H54 (cell line): ENCODE measurements at places on chromosomes 1 and 21.

DNA sequence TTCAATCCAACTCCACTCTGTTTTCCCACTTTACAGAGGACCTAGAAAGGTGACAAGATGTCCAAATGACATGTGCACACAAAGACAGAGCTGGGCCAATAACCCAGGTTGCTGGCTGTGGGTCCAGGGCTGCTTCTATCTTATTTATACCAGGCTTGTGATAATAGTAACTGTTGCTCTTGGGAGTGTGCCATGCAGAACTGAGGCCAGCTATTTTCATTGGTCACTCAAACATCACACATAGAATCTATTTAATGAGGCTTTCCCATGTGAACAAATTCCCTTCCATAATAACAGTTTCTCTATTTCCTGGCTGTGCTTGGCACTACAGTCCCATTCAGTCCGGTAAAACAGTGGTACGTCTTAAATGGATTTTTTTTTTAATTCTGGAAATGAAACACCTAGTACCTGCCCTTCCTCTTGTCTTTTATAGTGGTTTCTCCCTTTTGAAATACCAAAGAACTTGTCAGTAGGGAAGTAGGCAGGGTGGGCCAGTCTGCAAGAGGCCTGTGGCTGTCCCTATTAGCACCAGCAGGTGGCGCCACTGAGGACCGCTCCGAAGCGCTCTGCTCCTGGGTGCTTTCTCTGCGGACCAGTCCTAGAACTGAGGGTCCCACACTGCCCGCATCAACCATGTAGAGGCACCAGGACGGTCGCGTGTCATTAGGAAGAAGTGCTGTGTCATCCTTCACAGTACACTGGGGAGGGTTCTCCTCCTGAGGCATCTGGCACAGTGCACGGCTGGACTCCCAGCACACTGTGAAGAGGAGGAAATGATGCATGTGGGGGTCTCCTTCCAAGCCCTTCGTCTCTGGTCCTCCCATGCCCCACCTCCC lies 52.1 kb downstream of the GPR161 start:
- no peak for DNase-seq

GRCh38 chr1:19374083-19374801 lies 62.1 kb downstream of the SLC66A1 start:
- DNase-seq = no peak

DNA sequence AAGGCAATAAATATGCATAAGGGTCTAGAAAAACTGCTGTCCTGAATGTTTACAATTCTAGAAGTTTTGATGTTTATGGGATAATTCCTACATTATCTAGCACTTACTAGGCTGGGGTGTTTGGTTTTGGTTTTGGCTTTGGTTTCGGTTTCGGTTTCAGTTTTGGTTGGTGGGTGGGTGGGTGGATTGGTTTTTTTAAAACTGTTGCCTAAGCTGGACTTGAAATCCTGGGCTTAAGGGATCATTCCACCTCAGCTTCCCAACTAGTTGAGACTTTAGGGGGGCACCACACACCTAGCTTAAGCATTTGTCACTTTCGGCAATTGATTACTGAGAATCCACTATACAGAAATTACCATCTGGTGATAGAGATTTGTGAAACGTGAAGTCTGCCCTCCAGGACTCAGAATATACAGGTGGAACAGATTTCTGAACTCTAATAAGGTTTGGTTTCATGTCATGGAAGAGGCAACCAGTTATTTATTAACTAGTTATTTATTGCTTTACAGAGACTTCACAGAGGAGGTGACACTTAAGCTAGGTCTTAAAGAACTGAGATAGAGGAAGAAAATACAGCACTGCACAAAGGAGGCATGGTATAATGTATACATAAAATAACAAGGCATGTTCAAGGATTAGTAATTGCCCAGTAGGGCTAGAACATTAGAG lies 69.6 kb downstream of the PIK3R3 start:
- DNase-seq = no peak

GRCh38 chr21:15065392-15066122 lies 757 bp upstream of the NRIP1 start:
- DNase-seq = peak; percentile 66

DNA sequence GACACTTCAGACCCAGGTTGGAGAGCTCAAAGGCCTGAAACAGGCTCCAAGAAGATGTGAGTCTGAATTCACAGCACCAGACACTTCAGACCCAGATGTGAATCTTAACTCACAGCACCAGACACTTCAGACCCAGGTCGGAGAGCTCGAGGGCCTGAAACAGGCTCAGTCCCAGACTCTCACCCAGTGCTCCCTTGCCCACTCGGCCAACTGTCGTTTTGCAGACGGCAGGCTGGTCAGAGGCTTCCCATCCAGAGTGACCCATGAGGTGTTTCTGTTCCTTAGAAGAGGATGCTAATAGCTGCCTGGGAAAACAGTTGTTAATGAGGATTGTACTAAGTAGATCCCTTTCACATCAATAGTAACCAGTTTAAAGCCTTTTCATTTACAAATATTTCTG lies 88.4 kb downstream of the ADARB1 start:
- DNase-seq = no peak

GRCh38 chr1:182229921-182230491 lies 161.6 kb downstream of the GLUL start:
- DNase-seq = no peak

- DNase-seq = no peak
Measured at GRCh38 chr1:181656491-181656890, 173.2 kb downstream of the CACNA1E start.

GRCh38 chr1:109777980-109778625 lies 14.4 kb upstream of the EPS8L3 start:
- no peak for DNase-seq

GRCh38 chr1:32014199-32014947 lies 705 bp downstream of the KHDRBS1 start:
- peak; percentile 30 for DNase-seq

- DNase-seq = no peak
Measured at GRCh38 chr1:119374208-119374874, 5.8 kb downstream of the HAO2 start.

GRCh38 chr1:150846473-150847146 lies 29.8 kb downstream of the ARNT start:
- DNase-seq = no peak

DNA sequence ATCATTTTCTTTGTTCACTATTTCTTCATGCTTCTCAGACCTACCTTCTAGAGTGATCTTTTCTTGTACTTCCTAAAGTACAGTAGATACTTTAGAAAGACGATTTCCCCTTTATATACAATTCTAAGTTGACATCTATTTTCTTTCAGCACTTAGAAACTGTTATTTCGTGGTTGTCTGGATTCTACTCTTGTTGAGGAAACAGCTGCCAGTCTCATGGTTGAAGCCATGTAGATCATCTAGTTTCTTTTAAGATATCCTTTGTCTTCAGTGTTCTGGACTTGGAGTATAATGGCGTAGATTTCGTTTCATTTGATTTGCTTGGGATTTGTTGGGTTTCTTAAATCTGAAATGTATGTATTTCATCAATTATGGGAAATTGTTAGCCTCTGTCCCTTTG lies 67.6 kb downstream of the PKN2 start:
- no peak for DNase-seq

DNA sequence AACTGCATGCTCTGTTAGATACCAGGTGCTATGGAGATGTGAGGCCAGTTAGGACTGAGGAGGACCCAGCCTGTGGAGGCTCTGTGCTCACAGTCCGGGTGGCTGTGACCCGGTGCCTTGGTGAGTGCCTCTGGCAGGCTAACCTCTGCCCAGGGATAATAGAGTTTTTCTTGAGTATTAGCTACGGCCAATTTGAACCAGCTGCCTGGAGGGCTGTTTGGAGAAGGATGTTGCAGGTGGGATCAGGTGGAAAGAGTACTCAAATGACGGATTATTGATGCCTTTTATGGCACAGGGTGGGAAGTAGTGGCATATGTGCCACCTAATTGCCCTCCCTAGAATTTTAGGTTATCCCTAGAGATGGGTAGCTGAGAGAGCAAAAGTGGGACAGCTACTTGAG lies 182.7 kb downstream of the GRIK3 start:
- DNase-seq = no peak

DNA sequence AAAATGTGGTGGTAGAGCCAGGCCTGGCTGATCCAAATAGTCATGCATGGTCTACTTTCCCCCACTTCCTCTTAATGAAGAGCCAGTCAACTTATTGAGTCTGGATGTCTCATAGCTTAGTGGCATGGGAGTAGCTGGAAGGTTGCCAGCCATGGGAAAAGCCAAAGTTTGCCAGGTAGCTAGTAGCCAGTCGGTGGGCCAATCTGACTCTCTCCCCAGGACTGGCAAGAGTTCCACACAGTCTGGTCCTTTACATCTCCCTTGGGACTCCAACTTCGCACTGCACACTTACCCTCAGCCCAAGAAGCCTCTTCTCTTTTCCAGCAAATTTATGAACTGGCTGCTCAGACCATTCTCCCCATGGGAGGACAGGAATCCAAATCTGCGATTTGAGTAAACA lies 8.3 kb downstream of the WARS2 start:
- no peak for DNase-seq

DNA sequence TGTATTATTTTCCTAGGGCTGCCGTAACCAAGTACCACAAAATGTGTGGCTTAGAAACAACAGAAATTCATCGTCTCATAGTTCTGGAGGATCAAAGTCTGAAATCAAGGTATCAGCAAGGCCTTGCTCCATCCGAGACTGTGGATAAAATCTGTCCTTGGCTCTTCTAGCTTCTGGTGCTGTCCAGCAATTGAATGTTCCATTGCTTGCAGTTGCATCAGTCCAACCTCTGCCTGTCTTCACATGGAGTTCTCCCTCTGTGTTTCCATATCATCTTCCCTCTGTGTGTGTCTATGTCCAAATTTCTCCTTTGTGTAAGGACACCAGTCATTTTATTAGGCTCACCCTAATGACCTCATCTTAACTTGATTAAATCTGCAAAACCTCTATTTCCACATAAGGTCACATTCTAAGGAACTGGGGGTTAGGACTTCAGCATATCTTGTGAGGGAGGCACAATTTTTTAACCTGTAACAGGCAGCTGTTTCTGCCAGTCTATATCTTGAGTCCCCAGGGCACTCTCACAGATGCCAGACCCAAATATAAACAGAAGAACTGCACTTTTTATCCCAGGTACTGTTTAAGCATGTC lies 84.2 kb downstream of the ERG start:
- no peak for DNase-seq

- no peak for DNase-seq
Measured at GRCh38 chr1:70051926-70052325, 153.5 kb downstream of the LRRC40 start.

DNA sequence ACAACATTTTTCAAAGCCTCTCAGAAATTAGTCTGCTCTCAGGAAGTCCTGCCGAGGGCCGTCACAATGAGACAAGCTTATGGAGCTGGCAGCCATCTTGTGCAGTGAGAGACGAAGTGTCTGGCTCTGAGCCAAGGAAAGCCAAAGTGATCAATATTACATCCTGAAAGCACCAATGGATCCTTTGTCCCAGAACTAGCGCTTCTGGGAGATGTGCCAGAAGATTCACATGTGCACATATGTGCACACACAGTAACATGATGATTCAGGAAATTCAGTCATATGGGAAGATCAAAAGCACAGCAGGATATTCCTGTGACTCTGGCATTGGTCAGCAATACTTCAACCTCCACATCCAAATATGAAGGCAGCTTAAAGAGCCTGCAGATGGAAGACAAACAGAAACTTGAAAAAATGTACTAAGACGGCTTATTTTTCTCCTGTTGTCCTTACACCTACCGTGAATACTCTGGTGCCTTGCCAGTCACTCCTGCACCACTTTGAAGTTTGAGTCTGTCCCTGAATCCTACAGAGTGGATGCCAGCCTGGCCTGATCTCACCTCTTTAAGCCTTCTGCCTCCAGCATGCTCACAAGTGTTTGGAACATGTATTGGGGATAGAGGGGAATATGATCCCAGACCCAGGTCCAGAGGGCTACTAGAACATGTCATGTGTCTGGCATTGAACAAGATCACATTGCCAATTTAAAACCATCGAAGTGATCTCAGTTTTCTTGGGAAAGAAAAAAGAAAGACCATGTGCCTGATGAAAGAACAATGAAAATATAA lies 44.5 kb upstream of the PRRX1 start:
- peak; percentile 6 for DNase-seq
